Erythroblast (primary cell): ENCODE measurements at places on chromosomes 6 and 20.

DNA sequence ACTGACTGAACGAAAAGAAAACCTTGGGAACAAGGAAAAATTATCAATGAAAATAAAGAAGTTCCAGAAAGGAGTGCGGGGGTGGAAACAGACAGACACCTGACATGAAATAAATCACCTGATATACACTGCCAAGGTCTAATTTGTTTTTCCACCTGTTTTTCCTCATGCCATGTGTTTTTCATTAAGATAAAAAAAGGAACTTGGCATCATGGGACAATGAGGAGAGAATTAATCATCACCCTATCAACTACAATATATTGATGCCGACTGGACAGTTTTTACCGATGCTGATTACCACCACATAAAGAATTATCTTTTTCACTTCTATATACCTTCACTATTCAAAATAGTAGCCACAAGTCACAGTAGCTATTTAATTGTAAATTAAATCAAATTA is 233.2 kb downstream of the ARHGAP18 start:
- DNase-seq: no peak

DNA sequence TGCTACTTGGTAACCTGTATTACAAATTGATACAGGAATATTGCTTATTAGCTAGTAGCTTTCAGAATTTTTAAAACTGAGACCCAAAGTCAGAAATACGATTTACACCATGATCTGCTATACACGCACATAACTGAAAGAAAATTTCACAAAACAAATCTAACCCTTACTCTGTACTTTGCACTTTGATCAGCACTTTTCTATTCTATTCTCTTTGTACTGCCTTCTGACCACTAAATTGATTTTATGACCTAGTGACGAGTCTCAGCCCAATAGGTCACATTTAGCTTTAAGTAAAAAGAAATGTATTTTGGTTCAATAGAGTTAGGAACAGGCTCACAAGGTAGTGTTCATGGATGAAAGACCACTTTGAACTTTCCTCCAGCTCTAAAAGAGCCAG is 252.5 kb downstream of the TBX18 start:
- DNase-seq: no peak

- DNase-seq: peak; percentile 37
Observed at GRCh38 chr6:43708860-43709653, 21.5 kb upstream of the MRPS18A start.

GRCh38 chr6:154462425-154462824 is 48.1 kb downstream of the CNKSR3 start:
- no peak for DNase-seq

- DNase-seq: no peak
Observed at GRCh38 chr20:31988430-31989015, 20.6 kb downstream of the XKR7 start.

GRCh38 chr6:105988321-105988720 is 97.8 kb upstream of the PRDM1 start:
- DNase-seq: no peak

GRCh38 chr6:71533939-71534379 is 245.3 kb downstream of the OGFRL1 start:
- peak; percentile 33 for DNase-seq

- peak; percentile 89 for DNase-seq
Observed at GRCh38 chr20:25040438-25040831, 17.5 kb downstream of the ACSS1 start.

GRCh38 chr6:157143171-157143889 is 180.0 kb downstream of the TMEM242 start:
- DNase-seq: no peak

GRCh38 chr6:12009876-12010634 is 2.1 kb upstream of the HIVEP1 start:
- DNase-seq: peak; percentile 53

DNA sequence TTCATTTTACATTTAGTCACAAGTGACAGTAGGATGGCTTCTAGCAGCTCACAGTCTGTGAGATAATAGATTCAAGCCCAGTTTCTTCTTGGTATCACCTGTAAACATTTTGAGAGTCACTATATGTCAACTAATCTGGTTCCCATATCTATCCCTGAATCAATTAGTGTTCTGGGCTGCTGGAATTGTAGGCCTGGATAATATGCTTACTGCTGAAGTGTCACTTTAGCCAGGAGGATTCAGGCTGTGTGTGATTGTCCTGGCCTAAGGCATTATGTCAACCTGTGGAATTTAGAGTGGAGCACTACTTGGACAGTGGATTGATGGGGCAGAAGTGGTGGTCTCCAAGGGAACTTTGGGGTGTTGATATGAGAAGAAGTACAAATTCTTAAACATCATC is 1071.8 kb upstream of the CITED2 start:
- DNase-seq: no peak
